ENCODE measurements at places on chromosomes 3 and 15.

DNA sequence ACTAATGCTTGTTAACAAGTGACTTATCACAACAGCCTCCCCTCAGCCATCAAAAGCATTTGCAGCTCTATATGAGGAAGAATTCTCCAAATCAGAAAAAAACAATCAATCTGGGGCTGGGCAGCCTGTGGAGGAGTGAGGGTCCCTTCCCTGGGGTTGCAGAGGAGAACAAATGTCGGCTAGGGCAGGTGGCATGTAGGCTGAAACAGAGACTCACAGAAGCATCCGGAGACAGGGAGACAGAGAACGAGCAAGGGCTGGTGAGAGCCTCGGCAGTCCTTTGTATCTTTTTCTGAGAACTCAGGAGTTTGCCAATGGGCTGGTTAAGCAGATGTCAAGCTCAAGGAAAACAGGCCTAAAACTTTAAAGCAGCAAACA, 15.8 kb downstream of the ITGA11 start:
- no peak for DNase-seq

DNA sequence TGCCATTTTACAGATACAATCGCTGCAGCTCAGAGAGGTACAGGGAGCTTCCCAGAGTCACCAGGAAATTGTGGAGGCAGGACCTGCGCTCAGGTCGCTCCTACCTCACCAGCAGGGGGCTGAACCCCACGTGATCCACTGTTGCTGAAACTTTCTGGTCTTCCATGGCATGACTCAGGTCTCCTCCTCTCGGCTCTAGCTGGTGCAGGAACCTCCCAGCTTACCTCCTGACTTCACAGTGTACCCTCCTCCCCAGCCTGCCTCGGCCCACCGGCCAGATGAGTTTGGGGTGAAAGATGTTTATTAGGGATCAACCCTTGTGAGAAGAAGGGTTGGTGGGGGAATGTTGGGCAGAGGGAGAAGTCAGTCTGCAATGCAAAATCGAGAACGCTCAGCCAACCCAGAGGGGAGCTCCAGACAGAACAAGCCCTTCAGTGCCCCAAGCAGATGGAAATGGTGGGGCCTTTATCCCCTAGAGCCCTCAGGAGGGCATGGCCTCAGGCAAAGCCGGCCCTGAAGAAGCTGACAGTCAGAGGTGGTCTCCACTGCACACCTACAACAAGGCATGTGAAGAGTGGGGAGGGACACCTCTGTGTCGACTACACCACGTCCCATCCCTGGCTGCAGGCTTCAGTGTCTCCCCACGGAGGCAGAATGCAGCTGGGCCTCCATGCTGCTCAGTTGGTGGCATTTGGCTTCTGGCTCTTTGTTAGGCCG, 118.6 kb upstream of the PRR20G start:
- no peak for DNase-seq

- DNase-seq = no peak
Observed at GRCh38 chr3:165800970-165801369, 36.3 kb downstream of the BCHE start.

- no peak for DNase-seq
Observed at GRCh38 chr15:31357148-31357547, 30.5 kb downstream of the KLF13 start.

DNA sequence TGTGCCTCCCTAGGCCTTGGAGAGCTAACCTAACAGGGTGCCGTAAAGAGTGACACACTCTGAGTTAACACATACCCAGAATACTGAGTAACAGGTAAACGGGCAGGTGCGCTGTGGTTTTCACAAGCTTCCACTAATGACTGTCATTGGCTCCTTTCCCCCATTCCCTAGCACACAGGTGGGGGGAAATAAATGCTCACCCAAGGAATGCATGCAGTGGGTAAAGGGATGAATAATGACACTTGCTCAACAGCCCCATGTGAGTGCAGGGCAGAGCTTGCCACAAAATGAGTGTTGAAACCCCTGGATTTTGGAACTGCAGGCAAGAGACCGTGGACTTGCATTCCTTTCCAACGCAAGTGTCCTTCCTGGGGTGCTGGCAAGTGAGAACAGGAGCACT, 57.6 kb downstream of the ADAMTS17 start:
- DNase-seq = no peak

GRCh38 chr3:151145713-151146070, 57.3 kb downstream of the GPR171 start:
- DNase-seq = no peak

DNA sequence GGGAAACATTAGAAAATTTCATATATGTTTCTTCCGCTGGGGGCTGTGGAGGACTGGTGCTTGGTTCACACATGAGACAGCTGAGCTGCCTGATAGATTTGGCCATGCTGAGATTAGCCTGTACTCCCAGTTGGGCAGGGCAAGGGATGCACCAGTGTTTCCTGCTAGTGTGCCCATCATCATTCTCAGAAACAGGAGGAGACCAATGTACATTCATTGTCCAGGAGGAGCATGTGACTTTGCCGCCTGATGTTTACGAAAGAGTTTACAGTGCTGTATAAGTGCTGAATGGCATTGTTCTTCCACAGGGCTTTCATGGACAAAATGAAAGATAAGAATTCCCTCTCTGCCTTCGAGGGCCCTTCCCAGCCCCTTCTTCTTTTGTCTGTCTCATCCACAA, 311.1 kb upstream of the THBS1 start:
- no peak for DNase-seq

Measured in skeletal muscle cell (primary cell).